ENCODE measurements at places on chromosomes 5 and 9. TPM values are rescaled to one million over a fixed set of nuclear protein-coding genes. Genes with fewer than 3 reads are reported as not detected.

SERF1A gene
- 8.7 TPM for total RNA-seq

TLX3 gene
- not detected for total RNA-seq

AIF1L gene
- total RNA-seq, result 0.43 TPM

GPR21 gene
- total RNA-seq, result 1.9 TPM

SLC6A3 gene
- total RNA-seq, result not detected

HRCT1 gene
- 0.97 TPM for total RNA-seq

DNA sequence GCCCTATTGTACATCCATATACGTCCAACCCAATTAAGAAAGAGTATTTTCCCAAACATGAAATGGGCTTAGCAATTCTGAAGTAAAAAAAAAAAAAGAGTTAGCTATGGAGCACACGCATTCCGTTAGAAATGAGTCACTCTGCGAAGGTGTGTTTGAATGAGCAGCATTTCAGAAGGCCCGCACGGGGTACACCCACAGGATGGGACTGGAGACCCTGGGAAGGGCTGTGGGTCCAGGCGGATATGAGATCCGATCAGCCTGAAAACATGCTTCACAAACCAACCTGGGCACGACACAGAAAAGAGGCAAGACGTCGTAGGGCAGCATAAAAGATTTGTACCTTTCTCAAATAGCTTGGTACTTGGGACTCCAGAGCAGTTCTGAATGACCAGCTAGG, 173.9 kb upstream of the KLF9 start:
- DNase-seq, result no peak

GRCh38 chr5:147267082-147267832, 32.4 kb downstream of the STK32A start:
- DNase-seq, result no peak

- DNase-seq, result no peak
Measured at GRCh38 chr9:36894695-36895310, 139.3 kb downstream of the PAX5 start.

- DNase-seq, result peak; percentile 58
Measured at GRCh38 chr5:90488791-90489190, 14.1 kb downstream of the POLR3G start.

DNA sequence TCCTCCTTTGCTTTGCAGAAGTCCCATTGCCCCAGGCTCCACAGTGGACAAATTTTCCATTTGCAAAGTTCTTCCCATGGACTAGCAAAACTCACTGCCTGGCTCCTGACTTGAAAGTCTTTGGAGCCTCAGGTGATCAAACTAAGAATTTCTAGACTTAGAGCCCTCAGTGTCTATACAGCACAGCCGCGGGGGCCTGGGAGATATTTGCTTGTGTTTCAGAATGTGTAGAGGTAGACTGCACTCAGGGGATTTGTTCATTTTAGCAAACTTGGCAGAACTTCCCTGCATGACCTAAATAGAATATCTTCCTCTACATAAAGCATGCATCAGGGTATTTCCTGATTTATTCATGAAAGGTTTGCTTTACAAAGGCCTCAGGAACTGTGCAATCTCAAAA, 384.2 kb upstream of the ZNF462 start:
- DNase-seq, result no peak

- DNase-seq, result no peak
Measured at GRCh38 chr9:69047371-69047770, 11.8 kb downstream of the FXN start.

DNA sequence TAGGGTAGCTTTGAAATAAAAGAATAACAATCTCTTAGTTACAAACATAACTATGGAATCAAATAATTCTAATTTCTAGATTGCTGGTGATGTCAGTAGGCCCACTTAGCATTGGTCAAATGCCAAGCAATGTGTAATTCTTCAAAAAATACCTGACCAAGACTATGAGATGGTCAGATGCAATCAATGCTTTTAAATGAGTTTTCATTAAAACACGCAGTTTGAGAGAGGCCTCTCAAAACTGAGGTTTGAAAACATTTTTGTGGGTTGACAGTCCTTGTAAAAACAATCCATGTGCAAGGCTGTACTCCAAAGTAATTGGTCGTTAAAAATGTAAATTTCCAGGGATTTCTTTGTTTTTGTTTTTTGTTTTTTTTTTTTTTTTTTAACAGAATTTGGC, 1.2 kb upstream of the RLN2 start:
- peak; percentile 14 for DNase-seq

- DNase-seq, result no peak
Measured at GRCh38 chr5:3659907-3660306, 64.3 kb downstream of the IRX1 start.

Measured in fibroblast of villous mesenchyme (primary cell).